Fibroblast of skin of right quadriceps (primary cell): ENCODE measurements at places on chromosomes 7 and 10.
A peak's percentile ranks its signal among the peaks of the same experiment; 100 is the strongest.

GRCh38 chr10:44895280-44895679, 15.9 kb upstream of the TMEM72 start:
- DNase-seq, result no peak

GRCh38 chr7:88243345-88243909, 23.6 kb upstream of the SRI start:
- DNase-seq, result peak; percentile 30

- DNase-seq, result no peak
These were observed 540.3 kb upstream of the GALNT17 start for GRCh38 chr7:70591643-70592042.

DNA sequence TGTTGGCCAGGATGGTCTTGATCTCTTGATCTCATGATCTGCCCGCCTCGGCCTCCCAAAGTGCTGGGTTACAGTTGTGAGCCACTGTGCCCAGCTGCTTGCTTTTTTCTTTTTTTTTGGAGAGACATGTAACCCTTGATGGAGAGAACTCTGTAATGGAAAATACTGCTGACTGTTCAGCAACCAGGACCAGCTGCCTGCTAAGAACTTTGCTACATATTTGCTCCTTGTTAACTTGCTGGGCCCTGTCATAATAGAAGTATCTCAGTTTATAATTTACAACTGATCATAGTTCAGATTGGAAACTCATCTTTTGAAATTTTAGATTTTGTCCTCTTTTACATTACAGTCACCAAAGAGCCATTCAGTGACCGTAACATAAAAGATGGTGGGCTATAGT, 34.9 kb downstream of the TASOR2 start:
- no peak for DNase-seq

- no peak for DNase-seq
These were observed 220.8 kb downstream of the POU6F2 start for GRCh38 chr7:39198556-39198955.

DNA sequence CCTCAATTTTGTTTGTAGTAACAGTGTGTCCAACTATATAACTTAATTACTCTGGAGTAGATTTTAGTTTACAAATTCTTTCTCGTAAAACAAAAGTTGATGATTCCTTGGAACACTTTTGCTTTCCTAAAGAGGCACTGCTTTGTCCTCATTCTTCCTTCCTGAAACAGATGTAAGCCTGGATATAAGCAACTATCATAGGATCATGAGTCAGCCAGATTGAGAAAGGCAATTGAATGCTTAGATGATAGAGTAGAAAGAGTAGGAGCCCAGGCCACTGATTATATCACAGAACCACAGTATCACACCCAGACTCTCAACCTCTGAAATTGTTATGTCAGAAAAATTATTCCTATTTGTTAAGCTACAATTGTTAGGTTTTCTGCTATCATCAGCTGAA, 69.9 kb downstream of the TMEM106B start:
- no peak for DNase-seq

DNA sequence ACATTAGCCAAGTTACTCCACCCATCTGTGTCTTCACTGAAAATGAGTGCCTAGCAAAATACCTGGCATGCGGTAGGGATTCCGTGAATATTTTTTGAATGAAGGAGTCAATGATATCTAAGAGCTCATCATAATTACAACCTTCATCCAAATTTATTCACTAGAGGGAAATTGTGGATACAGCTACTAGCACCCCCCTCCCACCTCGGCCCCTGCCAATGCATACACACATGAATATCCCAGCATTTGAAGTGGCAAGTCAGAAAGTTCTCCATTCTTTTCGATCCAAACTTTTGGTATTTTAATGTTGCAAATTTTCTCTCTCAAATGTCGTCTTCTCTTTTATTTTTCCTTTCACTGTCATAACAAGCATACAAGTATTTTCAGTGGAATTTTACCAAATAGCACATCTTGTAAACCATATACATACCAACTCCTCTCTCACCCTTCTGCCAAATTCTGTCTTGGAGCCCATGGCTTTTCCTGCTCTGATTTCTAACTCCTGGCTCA, 164.3 kb downstream of the GRID1 start:
- no peak for DNase-seq

- no peak for DNase-seq
These were observed 365.6 kb downstream of the WDR11 start for GRCh38 chr10:121216721-121217181.

- no peak for DNase-seq
These were observed 103.0 kb downstream of the JCAD start for GRCh38 chr10:29956335-29956924.

DNA sequence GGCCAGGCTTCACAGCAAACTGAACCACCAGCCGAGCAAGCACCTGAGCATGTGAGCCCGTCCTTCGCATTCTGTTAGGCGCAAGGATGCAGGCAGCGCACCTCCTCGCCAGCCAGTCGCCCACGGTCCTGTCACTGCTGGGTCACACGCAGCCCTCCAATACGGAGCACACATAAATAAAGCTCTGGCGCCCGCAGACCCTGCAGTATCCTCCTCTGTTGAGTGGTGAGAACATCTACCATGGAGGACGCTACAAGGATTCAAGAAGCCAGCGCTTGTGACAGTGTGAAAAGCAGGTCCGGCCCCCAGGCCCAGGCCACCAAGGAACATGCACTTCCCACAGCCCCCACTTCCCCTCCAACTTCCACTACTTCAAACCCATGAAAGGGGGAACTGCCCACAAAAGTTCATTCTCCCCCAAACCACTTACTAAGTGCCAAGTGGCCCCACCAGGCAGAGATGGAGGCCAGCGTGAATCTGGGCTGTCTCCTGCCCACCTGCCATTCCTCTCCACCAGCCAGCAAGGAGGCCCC, 34.8 kb downstream of the VOPP1 start:
- DNase-seq, result no peak

DNA sequence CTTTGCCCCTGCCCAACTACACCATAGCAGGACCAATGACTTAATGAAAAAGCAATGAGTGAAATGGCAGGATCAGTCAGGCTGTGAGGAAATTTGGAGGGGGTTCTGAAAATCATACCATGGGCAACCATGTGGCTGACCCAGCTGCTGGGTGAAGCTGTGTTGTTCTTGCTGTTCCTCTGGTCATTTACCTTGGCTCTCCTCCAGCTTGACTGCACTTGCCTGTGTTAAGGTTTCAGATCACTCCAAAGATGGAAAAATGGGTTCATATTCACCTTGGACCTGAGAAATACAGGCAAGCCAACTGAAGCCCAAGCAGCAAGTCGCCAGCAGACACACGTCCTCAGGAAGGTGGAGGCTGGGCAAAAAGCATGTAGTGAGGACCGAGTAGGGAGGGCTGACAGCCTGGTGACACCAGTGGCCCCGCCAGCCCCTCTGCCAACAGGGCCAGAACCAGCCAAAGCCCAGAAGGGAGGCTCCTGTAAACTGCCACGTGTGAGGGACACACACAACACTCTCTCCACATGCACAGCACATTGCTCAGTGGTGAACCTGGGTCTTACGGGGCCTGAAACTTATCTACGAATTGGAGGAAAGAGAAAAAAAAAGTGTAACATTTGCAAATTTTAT, 40.1 kb downstream of the PARP12 start:
- no peak for DNase-seq

- peak; percentile 66 for DNase-seq
These were observed 26.7 kb downstream of the TMEM273 start for GRCh38 chr10:49161411-49161997.

DNA sequence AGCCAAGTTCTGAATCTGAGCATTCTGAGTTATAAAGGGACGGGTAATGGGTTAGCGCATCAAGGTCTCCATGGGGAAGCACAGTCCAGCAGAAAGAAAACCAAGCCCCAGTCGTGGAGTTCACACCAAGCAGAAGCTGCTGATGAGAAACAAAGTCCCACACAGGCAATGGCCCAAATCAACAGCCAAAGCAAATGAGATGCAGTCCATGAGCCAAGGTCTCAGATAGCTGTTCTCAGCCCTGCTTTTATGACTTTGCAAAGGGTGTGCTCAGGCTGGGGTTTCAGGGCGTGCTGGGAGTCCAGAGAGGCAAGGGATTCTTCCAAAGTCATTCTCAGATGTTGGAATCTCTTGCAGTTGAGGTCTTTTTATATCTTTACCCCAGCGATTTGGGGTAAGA, 32.0 kb downstream of the THNSL1 start:
- DNase-seq, result no peak

DNA sequence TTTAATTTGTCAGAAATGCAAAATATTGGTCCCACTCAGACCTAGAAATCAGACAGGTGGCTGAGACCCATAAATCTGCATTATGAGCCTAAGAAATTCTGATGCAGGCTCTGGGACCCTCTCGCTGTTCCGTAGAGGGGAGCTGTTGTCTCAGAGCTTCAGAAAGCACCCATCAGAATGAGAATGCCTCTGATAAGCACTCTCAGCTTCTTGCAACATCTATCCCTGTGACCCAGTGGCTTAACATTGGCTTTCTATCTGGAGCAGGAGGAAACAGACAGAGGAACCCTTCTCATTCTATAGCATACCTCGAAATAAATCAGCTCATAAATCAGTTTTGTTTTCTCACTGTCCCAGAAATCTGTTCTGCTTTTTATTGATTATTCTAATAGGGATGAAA, 184.6 kb upstream of the SP4 start:
- DNase-seq, result no peak

DNA sequence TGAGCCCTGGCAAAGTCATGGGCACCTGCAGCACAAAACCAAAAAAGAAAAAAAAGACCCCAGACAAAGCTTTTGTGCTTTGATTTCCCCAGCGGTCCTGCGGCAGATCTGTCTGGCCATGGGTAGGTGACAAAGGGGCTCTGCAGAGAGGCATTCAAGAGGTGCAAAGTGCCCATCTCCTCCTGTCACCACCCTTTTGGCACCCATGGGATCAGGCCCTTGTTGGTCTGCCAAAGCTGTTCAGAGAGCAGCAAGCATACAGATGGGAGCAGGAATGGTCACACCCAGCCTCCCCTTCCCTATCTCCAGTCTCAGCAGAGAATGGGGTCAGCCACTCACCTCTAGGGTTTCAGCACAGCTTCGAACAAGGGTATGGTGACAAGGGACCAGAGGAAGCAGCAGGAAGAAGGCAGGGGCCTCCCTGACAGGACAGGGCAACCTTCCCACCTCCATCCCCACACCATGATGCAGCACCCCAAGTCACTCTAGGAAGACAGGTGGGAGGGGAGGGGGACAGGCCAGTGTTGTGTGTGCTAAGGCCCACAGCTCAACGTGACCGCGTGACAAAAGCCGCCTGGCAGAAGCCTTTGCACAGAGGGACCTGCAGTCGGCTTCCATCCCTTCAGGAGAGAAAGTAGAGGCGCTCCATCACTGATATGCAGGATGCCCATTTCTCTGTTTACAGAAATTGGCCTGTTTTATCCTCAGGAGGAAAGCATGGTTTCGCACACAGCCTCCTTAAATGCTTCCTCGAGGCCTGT, 6.3 kb downstream of the CAMK2G start:
- no peak for DNase-seq

GRCh38 chr10:79078367-79079053, 9.7 kb downstream of the ZMIZ1 start:
- DNase-seq, result no peak

GRCh38 chr7:74482197-74482467, 28.4 kb downstream of the GTF2IRD1 start:
- DNase-seq, result no peak

- DNase-seq, result no peak
These were observed 93.7 kb downstream of the SVOPL start for GRCh38 chr7:138607216-138608126.

DNA sequence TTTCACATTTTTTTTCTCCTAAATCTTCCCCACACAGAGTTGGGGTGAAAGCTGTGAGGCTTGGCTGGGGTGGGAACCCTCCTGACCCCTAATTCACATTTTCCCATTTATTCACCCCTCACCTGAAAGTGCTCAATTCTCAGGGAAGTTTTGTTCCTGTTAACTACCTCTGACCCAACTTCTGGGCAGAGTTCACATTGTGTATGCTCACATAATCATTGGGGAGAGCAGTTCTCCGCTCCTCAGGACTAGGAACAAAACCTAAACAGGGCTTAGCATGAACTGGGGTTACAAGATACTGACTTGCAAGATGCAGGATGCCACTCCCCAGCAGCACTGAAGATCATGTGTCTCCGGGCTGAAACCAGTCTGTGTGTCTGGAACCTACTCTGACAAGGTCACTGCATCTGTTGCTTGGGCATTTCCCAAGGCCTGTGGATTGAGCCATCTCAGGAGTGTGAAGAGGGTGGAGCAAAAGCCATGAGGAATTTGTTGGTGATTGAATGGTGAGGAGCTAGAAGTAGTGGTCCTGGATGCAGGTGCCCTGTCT, 258.1 kb upstream of the IGFBP3 start:
- no peak for DNase-seq

DNA sequence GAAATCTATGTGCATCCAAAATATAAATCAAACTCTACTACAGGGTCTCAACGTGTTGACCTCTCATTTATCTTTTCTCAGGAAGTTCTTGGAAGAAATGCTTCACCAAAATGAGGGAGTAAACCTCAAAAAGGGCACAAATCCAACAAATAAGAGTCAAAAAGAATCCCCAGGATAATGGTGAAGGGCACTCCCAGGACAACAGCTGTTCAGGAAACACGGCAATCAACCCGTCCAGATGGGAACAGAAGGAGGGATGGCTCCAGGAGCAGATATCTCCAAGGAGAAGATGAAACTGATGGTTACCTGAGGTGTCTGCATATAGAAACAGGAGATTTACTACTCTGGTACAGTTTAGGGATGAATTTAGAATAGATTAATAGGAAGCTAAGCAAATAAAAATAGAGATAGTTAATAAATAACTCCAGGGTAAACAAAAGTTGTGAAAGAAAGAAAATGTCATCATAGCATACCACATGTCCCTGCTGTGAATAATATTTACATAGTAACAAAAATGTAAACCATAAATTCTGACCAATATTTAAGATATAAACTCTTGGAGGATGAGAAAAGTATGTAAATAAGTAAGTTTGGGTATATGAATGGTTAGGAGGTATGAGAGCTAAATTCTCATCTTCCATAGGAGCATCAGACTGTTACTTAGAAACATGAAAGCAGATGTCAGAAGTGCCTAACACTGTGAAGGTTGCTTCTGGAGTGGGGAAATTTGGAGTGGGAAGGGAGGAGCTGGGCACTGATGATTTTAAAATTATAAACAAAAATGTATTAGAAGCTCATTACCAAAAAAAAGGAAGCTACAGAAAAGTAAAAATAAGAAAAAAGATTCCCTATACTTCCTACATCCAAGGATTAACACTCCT, 237.5 kb upstream of the HPS1 start:
- DNase-seq, result no peak

GRCh38 chr10:95333997-95334804, 43.4 kb upstream of the PDLIM1 start:
- peak; percentile 86 for DNase-seq

DNA sequence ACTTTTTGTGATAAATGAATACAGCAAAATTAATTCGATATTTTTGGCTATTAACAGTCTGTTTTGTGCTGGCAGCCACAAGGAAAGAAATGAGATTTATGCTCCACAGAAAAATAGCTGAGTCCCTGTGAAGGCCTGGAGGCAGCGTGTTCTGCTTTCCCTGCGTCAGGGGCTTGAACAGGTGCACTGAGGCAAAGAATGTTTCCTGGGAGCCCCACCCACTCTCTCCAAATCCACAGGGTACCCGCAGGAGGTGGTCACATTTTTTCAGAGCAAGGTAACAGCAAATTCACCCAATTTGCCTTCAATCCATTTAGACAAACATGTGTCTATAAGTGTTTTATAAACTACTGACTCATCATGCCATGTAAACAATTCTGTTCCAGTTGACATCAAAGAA, 308.1 kb downstream of the TCERG1L start:
- DNase-seq, result no peak

- no peak for DNase-seq
These were observed 25.9 kb downstream of the HSPB1 start for GRCh38 chr7:76328389-76328788.
